ENCODE measurements at places on chromosomes 5 and 9.
A peak's percentile ranks its signal among the peaks of the same experiment; 100 is the strongest.

GRCh38 chr9:84636436-84636835 is 33.1 kb upstream of the NTRK2 start:
- DNase-seq: no peak

GRCh38 chr5:172837640-172838039 is 3.6 kb downstream of the ERGIC1 start:
- DNase-seq: no peak

DNA sequence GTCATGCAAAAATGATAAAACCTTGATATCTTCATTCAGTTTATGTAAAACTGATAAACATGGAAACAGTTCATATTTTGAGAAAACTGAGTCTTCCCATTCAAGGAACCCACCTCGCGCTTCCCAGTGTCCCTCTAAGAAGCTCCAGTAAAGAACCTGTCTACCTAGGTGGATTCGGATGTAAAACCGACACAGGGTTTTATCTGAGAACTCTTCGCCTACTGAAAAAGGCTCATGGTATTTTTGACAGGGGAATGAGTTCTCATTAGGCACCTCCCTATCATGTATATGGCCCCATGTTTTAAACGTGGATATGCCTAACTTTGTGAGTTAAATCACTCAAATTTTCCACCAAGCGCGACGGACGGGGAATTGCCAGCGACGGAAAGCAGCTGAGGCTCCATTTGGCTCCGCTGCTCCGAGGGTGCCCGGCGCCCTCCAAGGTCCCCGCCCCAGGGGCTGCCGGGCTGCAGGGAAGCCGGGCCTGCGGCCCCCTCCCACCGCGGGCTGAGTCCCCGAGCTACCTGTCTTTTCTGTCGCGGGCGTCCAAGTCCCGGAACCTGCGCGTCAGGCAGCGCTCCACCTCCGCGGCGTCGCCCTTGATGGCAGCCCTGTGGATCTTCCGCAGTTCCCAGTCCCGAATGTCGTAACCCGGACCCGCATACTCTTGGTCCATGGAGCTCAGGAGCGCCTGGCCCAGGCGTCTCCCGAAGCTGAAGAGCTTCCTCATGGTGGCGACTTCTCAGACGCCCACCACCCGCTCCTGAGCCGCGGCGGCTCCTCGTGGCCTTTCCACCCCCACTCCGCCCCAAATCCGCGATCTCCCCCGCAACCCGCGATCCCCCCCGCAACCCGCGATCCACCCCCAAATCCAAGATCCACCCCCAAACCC is 594 bp downstream of the ANKRD18A start:
- DNase-seq: peak; percentile 48

- no peak for DNase-seq
Measured at GRCh38 chr9:30713243-30713642, 1671.2 kb upstream of the ACO1 start.

DNA sequence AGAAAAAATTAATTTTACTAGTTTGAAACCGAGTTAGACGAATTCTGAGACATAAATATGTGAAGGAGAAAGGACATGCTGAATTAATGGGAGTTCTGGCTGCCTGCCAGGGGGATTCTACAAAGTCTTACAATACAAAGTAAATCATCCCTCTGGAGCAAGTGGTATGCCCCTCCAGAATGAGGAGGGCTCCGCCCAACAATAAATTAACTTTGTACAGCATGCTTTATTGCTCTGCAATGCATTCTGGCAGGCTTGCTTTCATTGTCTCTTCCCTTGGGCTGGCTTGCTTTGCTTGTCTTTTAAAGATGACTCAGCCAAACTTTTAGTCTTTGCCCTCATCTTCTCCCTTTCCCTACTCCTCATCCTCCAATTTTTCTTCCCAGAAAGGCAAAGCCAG is 11.7 kb upstream of the PCDHB1 start:
- no peak for DNase-seq

GRCh38 chr5:89613222-89613956 is 730.4 kb upstream of the MEF2C start:
- DNase-seq: no peak

DNA sequence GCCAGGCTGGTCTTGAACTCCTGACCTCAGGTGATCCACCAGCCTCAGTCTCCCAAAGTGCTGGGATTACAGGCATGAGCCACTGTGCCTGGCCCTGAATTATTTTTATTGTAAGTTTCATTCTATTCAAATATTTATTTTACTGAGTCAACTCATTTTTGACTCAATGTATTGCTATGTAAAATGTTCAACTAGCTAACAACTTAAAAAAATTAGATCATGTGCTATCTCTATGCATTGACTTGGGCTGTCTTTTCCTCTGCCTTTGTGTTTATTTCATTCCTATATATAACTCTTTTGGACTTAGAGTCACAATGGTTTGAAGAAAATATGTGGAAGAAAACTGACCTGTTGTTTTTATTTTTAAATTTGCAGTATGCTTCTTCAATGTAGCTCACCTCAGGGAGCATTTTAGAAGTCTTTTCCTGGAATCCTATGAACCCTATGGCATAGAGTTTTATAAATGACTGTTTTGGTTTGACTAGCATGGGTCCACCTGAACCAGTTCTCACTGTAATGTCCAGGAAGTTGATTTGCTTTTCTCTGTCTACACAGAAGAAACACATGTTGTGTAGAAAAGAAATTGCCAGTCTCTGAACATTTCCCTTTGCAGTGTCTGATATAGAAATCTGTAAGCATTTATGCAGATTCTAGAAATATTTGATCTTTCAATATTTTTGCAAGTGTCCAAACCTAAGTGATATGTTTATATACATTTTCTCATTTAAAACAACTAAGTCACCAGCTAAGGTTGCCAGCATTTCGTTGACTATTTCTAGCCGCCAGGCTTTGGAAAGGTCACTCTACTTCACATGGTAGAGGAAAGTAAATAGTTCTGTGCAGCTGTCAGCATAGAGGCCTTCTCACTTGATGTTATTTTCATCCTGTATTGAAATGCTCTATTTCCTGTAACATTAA is 138.8 kb downstream of the PCSK1 start:
- no peak for DNase-seq

DNA sequence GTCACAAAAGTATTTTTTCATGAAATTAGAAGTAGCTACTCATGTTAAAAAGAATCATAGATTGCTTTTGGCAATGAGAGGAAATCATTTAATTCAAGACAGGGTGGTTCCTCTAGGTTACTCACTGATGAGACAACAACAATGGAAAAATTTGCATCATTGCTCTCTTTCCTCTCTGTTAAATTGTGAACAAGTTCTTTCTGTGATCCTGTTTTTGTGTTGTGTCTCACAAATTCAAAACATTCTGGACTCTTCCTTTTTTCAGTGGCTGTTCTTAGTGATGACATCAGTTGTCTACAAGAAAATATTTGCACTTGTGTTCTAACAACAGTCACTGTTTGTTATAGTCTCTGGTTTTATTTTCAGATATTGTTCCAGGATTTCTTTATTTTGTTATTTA is 95.3 kb downstream of the XRCC4 start:
- no peak for DNase-seq

DNA sequence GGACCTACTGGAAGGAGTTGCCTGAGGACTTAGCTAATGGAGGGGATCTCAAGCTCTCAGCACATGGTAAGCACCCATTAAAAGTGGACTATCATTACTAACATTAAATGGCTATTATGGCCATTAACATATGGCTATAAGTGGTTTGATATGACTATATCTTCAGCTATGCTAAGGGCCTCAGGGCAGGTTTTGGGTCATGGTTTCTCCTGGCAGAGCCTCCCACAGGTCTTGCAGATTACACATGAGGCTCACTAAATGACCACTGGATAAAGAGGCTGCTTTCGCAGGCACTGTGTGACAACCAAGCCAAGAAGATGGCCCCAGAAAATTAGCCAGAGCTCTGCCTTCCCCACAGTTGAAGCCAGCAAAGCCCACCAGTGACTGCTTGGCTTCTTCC is 15.4 kb downstream of the CCNJL start:
- no peak for DNase-seq
